ENCODE measurements at places on chromosomes 3 and 15.

DNA sequence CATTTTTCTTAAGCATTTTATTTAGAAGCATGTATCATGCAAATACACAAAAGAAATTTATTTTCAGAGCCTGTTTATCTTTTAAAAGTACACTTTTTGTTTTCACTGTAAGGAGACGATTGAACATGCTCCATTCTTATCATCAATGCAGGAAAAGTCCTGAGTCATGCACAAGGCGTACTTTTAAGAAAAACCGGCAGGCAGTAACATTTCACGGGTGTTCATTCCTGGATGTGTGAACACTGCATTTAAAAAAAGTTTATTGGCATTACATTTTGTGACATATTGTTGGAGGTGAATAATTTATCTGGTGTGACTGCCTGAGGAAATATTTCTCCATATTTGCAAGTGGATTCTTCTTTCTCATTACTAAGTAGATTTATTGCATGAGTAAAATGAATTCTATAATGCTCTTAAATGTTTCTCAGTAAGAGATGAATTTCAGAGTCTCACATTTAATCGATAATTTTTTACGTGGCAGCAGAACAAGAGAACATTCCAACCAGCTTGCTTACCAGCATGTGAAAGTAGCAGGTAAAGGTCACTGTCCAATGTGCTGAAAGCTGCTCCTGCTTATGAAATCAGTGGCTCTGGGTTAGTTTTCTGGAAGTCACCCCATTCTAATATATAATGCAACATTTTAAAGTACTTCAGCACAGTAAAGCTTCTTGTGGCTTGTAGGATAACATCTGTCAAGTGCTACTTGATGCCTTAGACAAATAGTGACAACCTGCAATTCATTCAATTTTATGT, 87.0 kb downstream of the SV2B start:
- DNase-seq, result no peak

- DNase-seq, result no peak
These were observed 175.7 kb downstream of the ALCAM start for GRCh38 chr3:105542282-105543019.

DNA sequence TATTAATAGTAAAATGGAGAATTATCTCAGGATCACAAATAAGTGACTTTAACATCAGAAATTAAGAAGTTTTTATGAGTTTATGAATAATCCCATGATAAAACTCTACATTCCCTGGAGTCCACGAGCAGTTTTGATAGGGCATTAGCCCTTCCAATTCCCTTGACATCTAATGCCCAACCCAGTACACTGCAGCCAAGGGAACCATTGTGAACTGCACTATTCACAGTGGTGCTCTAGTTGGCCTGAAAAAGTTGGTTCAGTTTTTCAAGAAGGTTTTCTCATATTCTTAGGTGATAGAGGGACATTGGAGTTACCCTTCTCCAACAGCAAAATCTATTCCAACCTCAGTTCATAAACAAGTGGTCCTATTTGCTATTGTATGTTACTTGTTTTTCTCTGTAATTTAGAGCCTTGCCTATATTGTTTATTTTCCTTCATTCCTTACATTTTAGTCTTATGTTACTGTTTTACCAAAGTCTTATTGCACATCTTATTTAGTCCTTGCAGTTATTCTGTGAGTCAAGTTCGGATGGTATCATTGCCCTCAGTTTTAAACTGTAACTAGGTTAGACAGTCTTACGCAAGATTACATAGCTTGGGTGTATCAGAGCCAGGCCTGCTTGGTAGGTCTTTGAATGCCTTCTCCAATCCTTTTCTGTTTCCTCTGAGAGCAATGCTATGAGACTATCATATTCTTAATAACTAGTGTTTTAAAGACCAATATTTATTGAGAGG, 57.9 kb upstream of the SAMMSON start:
- DNase-seq, result no peak

DNA sequence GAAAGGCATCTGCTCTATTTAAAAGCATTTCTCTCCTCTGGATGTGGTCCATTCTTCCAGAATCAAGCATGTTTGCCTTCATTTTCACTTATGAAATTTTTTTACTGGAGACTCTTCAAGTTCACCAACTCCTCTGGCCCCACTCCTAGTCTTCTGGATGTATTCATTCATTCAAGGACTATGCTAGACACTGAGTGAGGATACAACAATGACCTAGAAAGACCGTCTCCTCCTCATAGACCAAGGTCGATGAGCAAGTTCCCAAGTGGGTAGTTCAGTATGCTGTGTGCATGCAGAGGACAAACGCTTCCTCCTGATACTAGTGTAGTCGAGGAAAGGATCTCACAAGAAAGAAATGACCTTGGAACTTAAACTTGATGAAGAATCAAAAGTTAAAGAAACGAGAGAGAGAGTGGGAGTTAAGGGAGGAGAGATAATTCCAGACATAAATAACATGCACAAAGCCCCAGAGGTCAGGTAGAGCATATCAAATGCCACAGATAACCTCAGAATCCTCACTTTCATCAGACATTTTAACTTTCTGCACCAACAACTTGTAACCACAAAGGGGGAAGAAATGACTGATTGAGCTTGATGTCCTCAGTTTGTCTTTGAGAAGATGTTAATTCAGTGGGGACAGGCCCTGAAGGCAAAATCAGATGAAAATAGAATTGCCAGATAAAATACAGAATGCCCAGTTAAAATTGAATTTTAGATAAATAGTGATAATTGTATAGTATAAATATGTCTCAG, 149.4 kb downstream of the IMPG2 start:
- no peak for DNase-seq

DNA sequence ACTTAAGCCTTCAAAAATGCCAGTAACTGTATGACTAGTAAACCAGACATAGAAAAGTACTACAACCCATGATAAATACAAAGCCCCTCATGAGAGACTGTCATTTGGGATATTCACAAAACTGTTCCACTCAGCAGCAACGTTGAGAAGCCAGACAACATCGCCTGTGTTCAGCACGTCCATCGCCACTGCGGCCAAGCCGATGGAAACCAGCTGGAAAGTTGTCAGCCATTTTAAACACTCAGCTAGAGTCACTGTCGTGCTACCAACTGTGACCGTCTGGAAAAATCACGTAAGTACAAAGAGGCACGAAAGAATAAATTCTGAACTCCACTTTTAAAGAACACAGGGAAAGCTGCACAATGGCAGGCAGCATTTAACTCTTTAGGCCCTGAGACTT, 340.7 kb upstream of the WNT5A start:
- DNase-seq, result no peak

DNA sequence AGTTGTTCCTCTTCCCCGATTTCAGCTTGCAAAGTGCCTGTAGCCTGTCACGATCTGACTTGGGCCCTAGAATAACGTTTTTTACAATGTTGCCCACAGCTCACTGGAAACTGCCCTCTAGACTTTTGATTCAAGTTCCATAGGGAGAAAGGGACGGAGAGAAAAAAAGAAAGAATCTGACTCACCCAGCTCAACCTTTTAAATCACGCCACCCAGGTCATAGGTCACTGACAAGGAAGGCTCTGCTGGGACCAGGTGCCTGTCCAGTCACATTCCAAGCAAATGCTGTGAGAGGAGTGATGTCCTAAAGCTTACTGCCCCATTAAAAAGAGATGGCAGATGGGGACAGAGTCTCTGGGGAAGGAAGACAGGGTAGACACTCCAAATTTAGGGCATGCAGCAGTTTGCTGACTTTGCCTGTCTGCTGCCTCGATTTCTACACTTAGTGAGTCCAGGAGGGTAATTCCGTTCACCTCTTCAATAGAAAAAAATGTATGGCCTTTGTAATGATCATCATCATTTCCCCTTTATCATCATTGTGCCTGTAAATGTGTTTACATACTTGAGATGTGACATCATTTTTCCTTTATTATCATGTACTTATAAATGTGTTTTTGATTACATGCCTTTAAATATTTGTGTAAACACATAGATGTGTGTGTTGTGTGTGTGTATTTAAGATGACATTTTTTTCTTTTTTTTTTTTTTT, 8.4 kb upstream of the MYO1E start:
- DNase-seq, result no peak

DNA sequence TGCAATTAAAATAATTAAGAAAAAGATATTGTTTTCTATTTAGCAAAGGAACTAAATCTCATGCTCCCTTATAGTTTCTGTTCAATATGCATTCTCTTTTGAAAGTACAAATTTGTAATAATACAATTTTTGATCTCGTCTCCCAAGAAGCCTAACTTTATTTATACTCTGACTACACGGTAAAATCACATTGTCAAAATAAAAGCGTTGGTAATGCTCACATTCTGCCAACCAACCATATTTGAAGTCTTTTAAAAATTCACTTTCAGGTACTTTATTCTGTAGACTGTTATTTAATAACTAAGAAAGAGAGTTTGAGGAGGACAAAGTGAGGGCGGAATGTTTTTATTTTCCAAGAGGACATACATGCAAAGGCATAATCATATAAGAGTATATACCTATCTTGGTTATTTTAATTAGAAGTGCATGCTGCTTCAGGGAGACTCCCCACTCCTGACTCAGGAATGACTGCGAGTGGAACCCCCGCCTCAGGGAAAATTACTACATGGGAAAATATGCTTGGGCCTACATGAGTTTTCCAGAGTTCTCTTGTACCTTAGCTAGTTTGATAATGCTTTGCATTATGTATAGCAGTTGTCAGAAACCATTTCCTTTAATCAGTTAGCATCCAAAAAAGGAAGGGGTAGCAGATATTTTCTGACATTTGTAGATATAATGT, 19.3 kb downstream of the MBNL1 start:
- no peak for DNase-seq

Data from left cardiac atrium (tissue), 4 donors.